ENCODE measurements at places on chromosomes 6 and 20.

DNA sequence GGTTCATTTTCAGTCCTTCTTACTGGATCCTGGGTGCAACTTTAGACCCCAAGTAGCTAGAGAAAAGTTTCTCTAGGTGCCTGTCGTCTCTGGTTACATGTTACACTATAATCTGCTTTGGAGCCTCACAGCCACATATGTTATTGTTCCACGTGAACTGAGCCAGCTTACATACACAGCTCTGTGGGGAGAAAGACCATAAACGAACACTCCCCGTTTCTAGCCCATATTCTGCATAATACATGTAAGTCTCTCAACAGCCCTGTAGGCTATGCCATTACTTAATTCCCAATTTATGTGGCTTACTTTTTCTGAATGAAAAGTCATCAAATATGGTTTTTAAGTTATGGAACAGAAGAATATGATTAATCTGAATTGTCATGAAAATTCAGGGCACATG is 233.8 kb downstream of the BCKDHB start:
- DNase-seq, result no peak

- no peak for DNase-seq
Observed at GRCh38 chr6:18214003-18214402, 50.3 kb downstream of the DEK start.

- DNase-seq, result no peak
Observed at GRCh38 chr6:165986311-165986913, 181.2 kb downstream of the TBXT start.

DNA sequence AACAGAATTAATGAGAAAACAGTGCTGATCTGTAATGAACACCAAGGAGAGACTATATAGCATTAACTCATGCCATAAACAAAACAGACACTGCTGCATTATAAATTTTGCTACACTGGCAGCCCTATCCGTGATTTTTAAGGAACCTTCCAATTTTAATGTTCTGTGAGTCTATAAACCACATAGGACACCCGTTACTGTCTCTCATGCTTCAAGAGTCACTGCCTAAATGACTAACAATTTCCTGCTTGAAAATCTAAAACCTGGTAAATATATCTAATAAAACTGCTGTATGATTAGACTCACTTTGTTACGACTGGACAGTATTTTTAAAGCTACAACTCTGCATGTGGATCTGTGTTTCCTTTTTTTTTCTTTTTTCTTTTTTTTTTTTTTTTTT is 8.7 kb downstream of the CHD6 start:
- no peak for DNase-seq

- no peak for DNase-seq
Observed at GRCh38 chr6:22970004-22970403, 400.6 kb downstream of the HDGFL1 start.

GRCh38 chr6:50791900-50792508 is 26.7 kb upstream of the TFAP2B start:
- no peak for DNase-seq

DNA sequence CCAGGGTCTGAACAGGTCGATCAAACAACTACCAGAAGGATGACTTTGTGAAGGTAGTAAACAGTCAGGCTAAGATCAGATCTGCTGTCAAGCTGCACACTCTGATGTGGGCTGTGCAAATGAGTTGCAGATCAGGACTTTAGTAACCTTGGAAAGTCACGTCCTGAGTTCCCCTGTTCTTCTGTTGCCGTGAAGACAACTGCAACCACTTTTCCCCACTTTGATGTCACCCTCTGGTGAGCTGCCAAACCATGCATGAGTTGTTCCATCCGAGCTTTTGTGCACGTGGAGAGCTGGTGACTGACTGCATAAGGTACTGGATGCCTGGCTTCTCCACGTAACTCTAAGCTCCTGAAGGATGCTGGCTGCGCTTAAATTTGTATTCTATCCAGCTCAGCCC is 111.0 kb downstream of the CD83 start:
- peak; percentile 67 for DNase-seq

- no peak for DNase-seq
Observed at GRCh38 chr20:32440069-32440757, 82.1 kb downstream of the ASXL1 start.

DNA sequence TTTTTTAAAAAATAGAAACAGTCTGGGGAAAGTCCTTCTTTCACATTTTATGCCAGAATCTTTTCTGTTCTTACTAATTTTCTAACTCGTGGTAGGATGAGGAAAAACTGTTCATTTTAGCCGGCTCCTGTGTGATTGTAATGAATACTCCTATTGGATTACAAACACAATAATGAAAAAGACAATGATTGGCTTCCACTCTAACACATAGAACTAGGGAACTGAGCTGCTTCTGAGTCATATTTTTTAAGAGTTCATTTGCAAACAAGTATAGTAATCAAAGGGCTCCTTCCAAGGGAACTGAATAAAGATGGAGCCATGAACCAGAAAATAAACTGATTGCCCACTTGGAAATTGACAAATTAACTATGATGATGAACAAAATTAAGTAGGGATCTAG is 265.3 kb upstream of the TCF21 start:
- no peak for DNase-seq

DNA sequence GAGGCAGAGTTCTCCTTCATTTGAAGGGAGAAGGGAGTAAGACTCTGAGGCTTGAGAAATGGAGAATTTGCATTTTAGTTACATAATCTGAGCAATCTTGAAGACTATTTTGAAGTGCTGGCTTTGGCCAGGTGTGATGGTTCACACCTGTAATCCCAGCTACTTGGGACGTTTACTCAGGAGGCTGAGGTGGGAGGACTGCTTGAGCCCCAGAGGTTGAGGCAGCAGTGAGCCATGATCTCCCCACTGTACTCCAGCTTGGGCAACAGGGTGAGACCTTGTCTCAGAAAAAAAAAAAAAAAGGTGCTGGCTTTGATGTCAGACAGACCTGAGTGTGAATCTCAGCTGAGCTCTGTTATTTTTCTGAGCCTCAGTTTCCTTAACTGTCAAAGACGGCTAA is 12.4 kb upstream of the ARMC12 start:
- no peak for DNase-seq

- DNase-seq, result no peak
Observed at GRCh38 chr6:166459272-166459671, 76.5 kb upstream of the MPC1 start.

DNA sequence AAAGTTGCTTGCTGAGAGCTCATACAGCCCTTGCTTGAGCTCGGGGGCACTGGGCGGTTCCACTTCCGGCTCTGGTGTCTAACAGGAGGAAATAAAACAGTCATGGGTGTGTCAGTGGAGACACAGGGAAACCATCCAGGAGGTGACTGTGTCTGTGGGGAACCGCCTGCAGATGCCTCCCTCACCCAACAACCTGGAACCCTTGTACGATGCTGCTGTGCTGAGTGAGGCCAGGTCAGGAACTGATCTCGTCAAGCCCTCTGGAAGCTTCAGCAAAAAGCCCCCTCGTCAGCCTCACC is 15.5 kb downstream of the TXNDC5 start:
- DNase-seq, result no peak

DNA sequence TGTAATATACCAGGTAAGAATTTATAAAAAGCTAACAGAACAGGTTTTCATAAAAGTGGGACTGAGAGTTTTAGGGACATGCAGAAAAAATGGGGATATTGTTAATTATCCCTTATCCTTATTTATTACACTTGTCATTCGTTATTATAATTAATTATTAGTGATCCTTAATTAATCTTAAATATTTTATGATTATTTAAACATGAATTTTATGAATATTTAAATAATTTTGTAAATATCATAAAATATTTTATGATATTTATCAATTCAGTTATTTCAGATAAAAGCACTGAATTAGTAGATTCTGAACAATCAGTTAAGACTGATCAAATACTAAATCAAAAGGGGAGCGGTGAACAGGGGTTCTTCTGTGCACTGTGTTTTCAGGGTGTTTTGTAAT is 300.1 kb downstream of the PAX1 start:
- no peak for DNase-seq

DNA sequence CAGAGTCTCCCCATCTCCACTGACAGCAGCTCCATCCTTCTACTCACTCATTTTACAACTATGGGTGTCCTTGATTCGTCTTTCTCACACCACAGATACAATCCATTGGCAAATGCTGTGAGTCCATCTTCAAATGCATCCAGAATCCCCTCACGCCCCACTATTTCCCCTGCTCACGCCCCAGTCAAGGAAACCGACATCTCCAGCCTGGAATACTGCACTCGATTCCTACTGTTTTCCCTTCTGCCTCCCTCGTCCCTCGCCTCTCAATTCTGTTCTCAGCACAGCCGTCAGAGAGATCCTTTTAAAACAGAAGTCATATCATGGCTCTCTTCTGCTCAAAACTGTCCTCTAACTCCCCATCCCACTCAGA is 4.7 kb downstream of the HLA-B start:
- DNase-seq, result no peak

GRCh38 chr20:14710951-14711350 is 373.5 kb upstream of the FLRT3 start:
- no peak for DNase-seq

DNA sequence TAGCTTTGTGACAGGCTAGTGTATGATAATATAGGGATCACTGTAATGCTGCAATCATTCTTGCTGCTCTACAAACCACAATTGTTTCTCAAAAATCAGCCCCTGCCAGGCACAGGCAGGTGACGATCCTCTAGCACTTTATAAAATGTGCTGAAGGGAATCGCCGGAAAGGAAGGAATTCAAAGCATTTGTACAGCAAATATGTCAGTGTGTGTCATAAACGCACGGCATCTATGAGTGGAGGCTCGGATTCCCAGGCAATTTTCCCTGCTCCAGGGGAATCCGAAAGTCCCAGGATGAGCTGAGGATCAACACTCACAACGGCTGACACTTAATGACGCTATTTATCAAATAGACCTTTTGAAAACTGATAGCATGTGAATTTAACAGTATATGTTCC is 1.4 kb downstream of the PHACTR1 start:
- peak; percentile 31 for DNase-seq

GRCh38 chr20:19785173-19785982 is 27.3 kb downstream of the RIN2 start:
- DNase-seq, result no peak

DNA sequence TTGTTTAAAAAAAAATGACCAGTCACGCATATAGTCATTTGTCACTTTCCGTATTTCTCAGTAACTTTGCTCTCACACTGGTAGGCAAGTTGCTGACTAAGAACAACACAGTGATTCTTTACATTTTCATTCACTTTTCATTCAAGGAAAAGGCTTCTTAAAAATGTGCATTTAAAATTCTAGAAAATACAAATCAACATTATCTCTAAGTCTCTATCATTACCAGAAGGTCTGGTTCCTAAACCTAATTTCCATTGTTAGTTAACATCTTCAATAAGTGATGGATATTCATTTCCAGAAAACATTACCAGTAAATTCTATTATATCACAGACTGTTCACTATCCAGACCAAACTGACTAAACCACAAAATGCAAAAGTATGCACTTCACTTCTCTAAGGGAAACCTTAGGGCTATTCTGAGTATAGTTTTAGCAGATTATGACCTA is 115.3 kb downstream of the AHI1 start:
- DNase-seq, result no peak
